ENCODE measurements at places on chromosomes 5 and 9.

DNA sequence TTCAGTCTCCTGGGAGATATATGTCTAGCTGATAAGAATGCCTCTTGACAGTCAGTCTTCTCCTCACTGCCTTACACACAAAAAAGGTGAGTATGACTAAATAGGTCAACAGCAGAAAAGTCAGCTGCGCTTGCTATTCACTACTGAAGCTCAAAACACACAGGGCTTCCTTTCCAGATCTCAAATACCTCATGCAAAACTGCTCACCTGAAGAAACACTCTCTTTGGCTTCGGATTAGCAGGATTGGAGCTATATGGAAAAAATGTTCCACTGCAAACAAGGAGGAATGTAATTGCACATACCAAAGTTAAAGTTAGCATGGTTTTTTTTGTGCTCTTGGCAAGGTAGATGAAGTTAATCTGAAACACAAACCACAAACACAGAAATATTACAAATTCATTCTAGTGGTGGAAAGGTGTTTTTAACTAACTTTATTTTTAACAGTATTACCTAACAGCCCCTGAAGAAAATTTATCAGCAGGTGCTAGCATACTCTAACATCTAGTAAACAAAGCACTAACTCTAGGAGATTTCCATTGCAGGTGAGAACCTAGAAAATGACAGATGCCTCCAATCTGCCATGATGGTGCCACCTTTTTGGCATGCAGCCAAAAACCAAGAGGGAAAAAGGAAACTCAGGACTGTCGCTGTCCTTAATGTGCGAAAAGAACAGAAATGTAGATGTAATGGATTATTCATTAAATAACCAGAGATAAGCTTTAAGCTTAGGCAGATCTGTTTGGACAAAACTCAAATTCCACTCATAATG is 31.8 kb downstream of the ERMP1 start:
- no peak for DNase-seq

DNA sequence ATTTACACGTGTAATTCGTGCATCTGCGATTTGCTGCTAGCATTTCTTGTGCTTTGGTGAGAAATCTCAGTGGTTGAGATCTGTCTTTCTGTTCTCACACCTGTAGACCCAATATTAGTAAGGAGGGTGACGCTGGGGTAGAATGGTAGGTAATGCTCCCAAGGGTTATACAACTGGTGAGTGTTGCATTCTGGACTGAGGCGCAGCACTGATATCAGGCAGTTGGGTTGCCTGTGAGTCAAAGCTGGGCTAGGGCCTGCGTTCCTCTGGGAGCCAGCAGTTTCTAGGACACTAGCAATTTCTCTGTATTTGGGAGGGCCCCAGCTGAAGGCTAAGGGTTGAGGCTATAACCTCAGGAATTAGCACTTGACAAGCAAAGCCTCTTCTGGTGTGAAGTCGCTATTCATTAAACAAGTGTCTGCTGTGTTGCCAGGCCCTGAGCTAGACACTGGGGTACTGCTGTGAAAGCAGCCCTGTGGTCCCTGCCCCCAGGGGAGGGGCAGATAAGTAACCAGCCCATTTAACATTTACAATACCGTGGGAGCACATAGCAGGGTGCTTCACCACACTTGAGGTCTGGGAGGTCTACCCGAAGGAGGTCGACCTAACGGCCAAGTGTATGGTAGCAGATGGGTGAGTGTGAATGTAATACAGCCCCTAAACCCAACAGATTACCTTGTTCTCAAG is 28.7 kb downstream of the LARP1 start:
- DNase-seq, result no peak

DNA sequence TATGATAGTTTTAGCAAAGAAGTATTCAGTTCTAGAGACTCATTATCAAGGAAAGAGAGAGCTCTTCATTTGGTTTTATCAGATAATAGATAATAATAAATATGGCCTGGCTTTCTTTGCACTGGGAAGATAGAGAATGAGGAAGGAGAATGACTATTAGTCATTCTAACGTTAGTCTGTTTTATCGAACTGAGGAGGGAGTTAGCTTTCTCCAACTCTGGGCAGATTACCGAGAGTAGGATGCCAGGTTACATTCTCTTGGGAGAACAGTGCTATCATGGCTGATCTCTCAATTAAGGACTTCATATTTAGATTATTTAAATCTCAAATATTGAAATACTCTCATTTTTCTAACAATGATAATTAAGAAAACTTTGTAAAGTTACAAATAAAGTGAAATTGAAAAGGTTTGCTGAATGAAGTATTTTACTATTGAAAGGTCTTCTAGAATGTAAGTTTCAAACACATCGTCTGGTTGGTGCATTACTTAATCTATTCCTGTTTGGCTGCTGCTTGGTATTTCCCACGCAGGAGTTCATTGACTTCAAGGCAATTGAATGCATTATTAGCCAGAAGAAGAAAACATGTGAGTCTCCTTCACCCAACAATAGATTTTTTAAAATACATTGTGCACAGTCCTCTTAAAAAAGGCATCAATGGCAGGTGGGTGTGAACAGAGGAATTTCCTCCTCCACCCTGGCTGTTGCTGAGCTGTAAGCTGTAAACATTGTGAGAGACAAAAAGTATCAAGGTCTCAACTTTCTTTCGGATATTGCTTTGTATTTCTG is 140.8 kb downstream of the C9orf152 start:
- DNase-seq, result no peak

GRCh38 chr5:41637424-41637823 is 127.0 kb upstream of the PLCXD3 start:
- DNase-seq, result no peak

DNA sequence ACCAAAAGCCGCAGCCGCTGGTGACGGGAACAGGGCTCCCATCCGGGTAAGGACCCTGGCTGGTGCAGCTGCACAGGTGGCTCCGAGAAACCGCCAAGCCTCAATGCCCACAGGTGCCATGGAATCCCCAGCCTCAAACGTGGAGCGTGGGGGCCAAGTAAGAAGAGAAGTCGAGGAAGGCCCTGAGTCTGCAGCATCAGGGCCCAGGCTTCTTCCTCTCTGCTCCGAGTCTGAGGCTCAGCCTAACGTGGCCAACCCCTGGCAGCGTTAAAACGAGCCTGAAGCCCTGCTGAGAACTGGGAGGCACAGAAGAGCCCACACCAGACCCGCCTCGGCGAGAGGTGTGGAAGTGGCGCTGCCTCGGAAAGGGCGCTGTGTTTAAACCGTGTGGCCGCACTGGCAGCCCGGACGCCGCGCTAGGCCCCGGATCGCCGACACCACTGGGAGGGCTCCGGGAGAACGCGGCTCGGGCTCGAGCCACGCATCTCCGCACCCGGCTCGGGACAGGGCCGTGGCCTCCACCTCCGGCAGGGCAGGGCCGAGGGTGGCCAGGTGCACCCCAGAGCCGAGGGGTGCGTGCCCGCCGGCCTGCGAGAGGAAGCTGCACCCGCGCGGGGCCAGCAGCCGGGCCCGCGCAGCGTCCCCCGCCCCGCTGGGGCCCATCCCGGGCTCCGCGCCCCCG is 730 bp downstream of the ZMYND19 start:
- no peak for DNase-seq

- no peak for DNase-seq
Observed at GRCh38 chr9:87542141-87542540, 44.5 kb downstream of the DAPK1 start.

GRCh38 chr9:129451669-129452068 is 169.2 kb downstream of the C9orf50 start:
- no peak for DNase-seq

GRCh38 chr5:95923918-95924544 is 37.6 kb downstream of the ELL2 start:
- DNase-seq, result no peak

GRCh38 chr9:128107468-128108268 is 19.9 kb downstream of the PTGES2 start:
- no peak for DNase-seq

DNA sequence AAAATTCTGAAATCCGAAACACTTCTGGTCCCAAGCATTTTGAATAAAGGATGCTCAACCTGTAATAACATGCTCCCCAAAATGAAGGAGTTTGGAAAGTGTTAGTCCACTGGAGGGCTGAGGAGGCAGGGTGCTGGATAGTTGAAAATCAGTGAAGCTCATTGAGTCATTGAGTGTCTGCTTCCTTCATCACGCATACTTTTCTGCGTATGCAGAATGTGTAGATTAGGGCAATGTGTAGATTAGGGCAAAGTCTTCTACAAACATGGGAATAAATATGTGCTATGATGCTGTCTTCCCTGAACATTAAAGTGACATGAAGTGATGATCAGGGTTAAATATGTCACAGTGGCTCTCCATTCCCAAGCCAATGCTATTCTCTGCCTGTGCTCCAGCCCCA is 193.8 kb downstream of the CFAP90 start:
- DNase-seq, result no peak

DNA sequence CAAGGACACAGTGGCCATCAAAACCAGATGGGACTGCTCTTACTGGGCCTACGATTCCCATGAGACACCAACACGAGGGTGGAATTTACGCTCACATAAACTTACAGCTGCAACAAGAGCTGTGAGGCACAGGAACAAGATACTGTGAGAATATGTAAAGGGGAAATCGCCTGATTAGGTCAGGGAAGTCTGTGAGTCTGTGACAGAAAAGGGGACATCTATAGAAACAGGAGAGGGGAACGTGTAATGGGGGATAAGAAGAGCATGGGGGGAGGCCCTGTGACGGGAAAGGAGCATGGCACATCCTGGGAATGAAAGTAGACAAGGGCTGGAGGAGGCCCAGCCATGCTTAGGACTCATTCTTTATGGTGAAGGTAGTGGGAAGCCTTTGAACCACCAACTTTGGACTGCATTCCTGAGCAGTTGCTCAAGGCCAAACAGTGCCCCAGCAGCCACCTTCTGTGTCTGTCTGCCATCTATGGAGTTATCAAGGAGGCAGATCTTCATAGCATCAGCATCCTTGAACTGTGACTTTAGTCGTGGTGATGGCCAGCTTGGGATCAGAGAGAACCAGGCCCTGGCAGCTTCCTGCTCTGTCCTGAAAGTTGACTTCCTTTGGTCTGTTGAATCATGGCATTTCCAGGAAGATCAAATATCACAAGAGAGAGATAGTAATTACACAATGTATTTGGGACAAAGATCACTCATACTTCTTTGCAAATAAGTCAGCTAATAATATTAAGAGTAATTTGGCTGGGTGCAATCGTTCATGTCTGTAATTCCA is 87.9 kb upstream of the FAM169A start:
- no peak for DNase-seq

GRCh38 chr5:133461796-133462516 is 150.4 kb downstream of the FSTL4 start:
- DNase-seq, result no peak

DNA sequence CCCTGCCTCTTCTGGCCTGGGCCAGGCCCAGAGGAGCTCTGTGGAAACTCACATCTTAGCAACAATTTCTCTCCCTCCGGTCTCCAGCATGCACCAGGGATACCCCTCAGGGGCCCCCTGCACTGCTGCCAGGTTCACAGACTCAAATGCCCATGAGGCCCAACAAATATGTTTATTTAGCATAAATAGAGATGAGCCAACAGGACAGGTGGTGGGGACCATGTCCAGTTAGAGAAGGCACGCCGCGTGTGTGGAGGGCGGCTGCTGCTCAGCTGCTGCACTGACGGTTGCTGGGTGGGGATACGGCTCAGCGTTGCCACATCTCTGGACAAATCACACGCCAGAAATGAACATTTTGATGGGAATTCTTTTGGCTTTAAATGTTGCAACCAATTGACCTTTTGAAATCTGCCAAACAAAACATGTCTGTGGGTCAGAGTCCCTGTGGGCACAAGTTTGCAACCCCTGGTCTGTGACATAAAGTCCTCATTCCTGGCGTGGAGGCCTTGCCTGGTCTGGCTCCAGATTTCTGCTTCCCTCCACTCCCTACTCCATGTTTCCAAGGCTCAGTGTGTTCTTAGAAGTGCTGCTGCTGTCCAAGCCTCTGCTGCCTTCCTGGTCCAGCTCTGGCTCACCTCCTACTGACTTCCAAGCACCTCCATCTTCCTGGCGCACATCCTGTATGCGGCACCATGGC is 88.9 kb downstream of the AMBP start:
- no peak for DNase-seq

DNA sequence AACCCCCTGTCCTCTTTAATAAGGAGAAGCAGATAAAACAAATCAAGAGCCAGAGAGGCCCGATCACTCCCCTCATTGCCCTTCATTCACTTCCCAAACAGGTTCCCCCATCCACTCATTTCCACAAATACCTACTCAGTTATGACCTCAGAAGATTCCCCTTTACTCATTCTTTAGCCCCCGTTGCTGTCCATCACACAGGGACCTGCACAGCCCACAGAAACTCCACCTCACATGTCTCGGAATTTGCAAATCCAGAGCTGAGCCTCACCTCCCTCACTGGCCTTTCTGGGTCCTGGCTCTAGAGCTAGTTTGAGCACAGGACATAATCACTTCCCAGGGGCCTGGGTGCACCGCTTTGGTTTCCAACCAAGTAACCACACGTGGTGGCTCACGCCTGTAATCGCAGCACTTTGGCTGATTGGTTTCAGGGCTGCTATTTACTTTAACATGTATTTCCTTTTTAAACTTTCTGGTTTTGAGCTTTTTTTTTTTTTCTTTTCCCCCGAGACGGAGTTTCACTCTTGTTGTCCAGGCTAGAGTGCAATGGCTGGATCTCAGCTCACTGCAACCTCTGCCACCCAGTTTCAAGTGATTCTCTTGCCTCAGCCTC is 17.8 kb downstream of the ATP6V0E1 start:
- DNase-seq, result no peak

GRCh38 chr9:136323371-136323789 is 4.0 kb upstream of the GPSM1 start:
- DNase-seq, result no peak

DNA sequence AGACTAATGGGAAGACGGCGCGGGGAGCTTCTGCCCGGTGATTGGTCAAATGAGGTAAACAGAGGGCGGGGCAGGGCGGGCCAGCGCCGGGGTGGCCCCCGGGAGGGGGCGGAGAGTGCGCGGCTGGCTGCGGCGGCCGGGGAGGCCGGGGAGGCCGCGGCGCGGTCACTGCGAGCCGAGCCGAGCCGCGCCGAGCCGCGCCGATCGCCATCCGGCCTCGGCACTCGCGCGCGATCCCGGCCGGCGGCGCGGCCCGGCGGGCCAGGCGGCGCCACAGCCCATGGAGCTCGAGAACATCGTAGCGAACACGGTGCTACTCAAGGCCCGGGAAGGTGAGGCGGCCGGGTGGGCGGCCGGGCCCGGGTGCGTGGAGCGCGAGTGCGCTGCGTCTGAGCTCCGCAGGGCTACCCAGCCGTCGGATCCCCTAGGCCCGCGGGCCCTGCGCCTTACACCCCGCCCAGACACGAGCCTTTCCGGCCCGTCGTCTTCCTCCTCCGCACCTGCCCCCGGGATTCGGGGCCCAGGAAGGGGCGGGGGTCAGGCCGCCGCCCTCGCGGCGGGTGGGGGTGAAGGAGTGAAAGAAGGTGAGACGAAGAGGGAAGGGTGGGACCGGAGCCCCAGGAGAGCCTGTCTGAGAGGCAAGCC is at the start of gene GRK6:
TSS of gene GRK6 (plus strand) at position 111 of the 645 bp plus-strand sequence. CDS start at position 281, 170 bp downstream.
- DNase-seq, result no peak

- no peak for DNase-seq
Observed at GRCh38 chr9:76926846-76927245, 20.9 kb upstream of the PRUNE2 start.

GRCh38 chr9:126860077-126860756 is at the start of gene ZBTB34:
Gene ZBTB34 (plus strand): TSS chr9:126860639. CDS start chr9:126879400, 18,761 bp downstream.
- DNase-seq, result no peak
